ENCODE measurements at places on chromosomes 3 and 15.

DNA sequence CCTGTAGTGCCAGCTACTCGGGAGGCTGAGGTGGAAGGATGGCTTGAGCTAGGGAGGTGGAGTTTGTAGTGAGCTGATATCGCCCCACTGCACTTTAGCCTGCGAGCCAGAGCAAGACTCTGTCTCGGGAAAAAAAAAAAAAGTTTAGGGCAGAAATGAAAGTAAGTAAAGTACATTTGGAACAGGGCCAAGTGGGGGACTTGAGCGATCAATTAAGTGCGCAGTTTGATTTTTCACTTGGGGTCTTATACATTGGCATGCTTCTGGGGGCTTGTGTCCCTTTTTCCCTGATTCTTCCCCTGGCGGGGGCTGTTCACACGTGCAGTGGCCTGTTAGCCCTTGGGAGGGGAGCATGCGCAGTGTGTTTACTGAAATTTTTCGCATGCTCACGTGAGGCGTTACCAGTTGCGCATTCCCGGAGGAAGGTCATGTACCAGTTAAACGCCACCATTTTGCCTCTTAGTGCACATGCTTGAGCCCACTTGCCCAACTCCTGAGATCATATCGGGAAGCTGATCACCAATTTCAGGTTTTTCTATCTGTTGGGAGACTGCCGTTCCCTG is 42.0 kb downstream of the GALNT15 start:
- DNase-seq, result no peak

- peak; percentile 16 for DNase-seq
Measured at GRCh38 chr3:156409694-156410093, 145.2 kb downstream of the SSR3 start.

DNA sequence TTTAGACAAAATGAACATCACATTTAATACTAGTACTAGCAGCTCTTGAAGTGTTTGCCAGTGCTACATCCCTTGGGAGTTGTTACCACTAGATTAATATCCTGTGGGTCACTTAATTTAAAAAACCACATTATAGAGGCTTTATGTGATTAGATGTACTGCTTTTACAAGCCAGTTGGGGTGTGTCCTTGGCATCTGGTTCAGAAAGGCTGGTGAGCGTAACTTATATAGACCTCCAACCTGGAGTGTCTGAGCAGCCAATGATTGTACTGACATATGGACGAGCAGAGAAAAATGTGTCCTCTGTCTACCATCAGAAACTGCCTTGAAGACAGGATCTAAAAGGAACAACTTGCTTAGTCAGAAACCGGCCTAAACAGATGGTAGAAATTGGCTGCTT is 306.2 kb upstream of the ATP11B start:
- DNase-seq, result no peak

DNA sequence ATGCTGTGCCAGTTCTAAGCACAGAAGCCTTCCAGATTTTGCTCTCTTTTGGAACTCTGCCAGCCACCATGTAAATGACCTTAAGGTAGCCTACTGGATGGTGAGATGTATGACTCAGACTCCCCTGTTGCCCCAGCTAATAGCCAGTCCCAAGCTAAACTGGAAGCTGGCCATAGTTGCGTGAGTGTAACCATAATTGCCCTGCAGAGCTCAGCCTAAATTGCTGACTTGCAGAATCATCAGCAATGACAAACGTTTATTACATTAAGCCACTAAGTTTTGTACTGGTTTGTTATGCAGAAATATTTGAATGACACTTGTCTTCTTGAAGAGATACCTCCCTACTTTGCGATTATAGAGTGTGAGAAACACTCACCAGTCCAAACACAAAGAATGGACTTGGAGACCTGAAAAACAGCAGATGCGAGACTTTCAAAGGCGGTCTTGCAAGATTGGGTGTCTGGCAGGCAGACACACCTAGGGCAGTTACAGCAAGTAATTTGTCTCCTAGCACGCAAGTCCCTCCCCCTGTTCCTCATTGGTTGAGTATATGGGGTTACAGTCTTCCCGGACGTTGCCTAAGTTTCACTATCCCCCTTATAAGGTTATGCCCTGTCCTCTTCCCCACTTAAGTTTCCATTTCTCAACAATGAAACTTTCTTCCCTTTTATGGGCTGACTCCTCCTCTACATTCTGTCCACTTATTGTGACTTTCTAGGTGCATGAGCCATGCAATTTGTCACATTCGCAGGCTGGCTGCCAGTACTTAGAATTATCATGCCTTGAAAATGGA is 83.6 kb upstream of the XCR1 start:
- DNase-seq, result peak; percentile 93

DNA sequence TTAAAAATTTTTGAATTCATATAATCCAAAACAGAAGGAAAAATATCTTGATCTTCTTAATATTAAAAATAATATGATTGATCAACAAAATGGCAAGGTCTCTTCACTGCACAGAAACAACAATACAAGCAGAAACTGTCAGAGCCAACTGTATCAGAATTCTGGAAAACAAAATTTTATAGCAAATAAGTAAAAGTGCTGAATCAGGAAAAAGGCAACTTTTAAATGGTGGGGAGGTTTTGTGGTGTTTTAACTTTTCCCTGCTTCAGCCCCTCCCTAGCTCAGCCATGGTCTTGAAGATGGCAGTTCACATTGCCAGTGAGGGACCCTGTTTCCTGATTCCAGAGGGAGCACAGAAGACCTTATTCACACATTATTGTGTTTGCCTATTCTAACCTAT is 37.6 kb downstream of the SPESP1 start:
- no peak for DNase-seq

DNA sequence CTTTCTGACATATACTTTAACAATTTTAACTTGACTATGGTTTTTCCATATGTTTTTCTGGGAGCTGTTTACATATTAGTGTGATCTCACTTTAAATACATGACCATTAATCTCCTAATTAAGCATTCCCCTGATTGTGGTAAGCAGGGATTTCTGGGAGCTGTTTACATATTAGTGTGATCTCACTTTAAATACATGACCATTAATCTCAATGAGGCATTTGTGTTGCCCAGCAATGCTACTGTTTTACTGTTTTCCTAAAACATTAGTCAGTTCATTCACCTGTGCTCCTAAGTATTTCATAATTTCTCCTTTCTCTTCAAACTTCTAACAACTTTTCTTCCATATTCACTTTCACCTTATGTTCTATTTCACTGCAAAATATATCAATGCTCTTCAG is 3.6 kb upstream of the GRAMD1C start:
- no peak for DNase-seq

DNA sequence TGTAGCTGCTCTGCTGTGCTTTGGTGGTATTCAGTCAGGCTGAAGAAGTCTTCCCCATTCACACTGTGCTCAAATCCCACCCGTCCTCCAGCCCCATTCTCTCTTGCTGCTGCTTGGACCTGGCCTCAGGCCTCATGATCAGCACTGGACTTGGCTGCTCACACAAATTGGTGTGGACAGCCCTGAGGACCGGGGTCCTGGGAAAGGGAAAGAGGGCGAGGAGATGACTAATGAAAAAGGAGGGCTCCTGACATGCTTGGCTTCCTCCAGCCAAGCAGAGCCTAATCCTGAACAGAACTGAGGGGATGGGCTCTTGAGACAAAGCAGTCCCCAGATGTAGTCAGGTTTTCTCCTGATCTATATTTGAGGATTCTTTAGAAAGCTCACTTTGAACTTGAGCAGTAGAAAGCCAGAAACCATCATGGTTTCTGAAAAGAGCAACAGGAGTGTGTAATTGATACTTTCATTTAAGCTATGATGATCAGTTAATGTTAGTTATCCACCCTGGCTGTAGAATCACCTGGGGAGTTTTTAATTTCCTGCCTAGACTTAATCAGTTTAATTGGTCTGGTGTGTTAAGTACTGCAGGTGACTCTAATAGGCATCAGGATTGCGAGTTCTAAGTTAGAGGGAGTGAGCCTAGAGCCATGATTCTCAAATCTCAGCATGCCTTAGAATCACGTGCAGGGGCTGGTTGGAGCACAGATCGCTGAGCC is 79.4 kb upstream of the THBS1 start:
- no peak for DNase-seq

DNA sequence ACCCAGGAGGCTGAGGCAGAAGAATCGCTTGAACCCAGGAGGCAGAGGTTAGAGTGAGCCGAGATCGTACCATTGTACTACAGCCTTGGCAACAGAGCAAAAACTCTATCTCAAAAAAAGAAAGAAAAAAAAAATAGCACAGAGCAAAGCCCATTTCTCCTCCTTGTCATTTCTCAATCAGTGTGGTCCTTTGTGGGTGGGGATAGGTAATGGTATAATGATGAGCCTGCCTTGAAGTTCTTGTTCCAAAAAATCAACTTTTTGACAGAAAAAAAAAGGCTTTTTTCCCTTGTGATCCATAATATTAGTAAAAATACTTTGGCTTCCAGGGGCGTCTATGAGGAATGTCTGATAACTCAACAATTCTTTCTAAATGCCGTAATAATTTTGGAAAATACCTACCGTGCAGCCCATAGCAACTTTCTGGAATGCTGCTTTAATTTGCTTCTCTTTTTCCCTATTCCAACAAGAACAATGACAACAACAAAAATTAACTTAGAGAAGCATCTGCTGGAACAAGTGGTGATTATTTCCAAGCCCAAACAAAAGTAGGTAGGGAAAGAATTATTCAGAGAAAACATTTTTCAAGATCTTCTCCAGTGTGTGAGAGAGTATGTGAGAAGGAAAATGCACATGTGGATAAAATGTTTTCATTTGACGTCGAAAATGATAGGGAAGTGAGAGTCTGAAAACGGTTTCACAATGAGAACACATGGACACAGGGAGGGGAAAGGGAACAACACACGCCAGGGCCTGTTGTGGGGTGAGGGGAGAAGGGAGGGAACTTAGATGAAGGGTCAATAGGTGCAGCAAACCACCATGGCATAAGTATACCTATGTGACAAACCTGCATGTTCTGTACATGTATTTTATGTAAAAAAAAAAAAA is 337.8 kb downstream of the RBMS3 start:
- DNase-seq, result no peak

GRCh38 chr3:78867409-78868372 is 900.1 kb downstream of the ROBO1 start:
- peak; percentile 67 for DNase-seq

- peak; percentile 58 for DNase-seq
Measured at GRCh38 chr3:150761831-150762661, 923 bp downstream of the SIAH2 start.

- no peak for DNase-seq
Measured at GRCh38 chr3:95522449-95522848, 1291.9 kb upstream of the EPHA6 start.

DNA sequence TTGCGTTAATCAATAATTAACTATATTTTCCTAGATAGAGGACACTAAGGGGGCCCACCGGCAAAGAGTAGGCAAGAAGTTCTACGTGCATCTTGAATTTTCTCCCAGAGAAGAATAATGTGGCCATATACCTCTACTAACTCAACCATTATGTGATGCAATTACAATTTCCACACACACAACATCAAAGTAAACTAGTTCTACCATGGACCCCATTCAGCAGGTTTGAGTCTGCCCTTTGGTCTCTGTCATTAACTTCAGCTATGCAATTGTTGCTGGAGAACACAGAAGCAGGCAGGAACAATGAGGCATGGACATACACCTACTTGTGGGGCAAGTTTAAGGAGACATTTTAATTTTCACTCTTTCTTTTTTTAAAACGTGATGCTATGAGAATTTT is 705.9 kb downstream of the PDCD6IP start:
- DNase-seq, result no peak

DNA sequence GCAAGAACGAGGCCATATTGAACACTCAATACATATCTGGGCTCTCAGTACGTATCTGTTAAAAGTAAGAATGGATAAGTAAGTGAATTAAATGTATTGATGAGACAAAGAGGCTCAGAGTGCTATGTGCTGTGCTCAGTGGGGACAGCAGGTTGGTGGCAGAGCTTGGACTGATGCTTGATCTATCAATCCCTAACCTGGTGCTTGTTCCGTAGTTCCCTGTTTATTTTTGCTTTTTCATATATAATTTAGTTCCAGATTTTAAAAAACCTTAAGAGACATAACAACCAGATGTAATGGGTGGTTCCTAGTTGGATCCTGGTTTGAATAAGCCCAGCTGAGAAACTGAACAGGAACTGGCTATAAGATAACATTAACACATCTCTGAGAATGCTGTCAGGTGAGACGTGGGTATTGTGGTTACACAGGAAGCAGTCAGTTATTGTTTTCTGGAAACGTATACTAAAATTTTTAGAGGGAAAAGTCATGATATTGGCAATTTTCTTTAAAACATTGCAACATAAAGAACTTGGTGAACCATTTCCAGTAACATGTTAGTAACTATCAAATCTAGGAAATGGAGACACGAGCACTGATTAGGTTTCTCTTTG is 120.5 kb downstream of the FOXB1 start:
- no peak for DNase-seq

- DNase-seq, result peak; percentile 56
Measured at GRCh38 chr15:81939604-81940440, 106.0 kb downstream of the MEX3B start.

Measured in astrocyte of the spinal cord (primary cell).